Lung (tissue), 17 donors: ENCODE measurements at places on chromosomes 6 and 20. TPM values are rescaled to one million over a fixed set of nuclear protein-coding genes. Genes with fewer than 3 reads are reported as not detected.

The MLIP gene
- polyA plus RNA-seq, result 0.18 TPM

The NT5E gene
- 3.2 TPM for polyA plus RNA-seq

The PGC gene
- polyA plus RNA-seq, result 1,394 TPM

The CCDC170 gene
- polyA plus RNA-seq, result 5.2 TPM

The WDR46 gene
- 47.3 TPM for polyA plus RNA-seq

The MICB gene
- polyA plus RNA-seq, result 3.8 TPM

The LSM2 gene
- polyA plus RNA-seq, result 66.7 TPM
